ENCODE measurements at places on chromosomes 1 and 21. TPM values are rescaled to one million over a fixed set of nuclear protein-coding genes. Genes with fewer than 3 reads are reported as not detected.

The MX2 gene
- total RNA-seq = 8.2 TPM

- H3K27me3 ChIP-seq = peaks cover 37% of the 10 kb centered on the region
- no peak overlapping the region for H3K4me3 ChIP-seq
- H3K27ac ChIP-seq = no peak overlapping the region
- H3K4me1 ChIP-seq = no peaks in the 10 kb centered on the region
- no peaks in the 10 kb centered on the region for H3K36me3 ChIP-seq
These were observed 58.9 kb upstream of the LAPTM5 start for GRCh38 chr1:30816211-30817076.

GRCh38 chr1:198499588-198499987, 40.9 kb downstream of the ATP6V1G3 start:
- no peak overlapping the region for H3K4me3 ChIP-seq
- H3K36me3 ChIP-seq = peaks cover 7% of the 10 kb centered on the region
- H3K4me1 ChIP-seq = peaks cover 7% of the 10 kb centered on the region
- no peak overlapping the region for H3K27ac ChIP-seq

GRCh38 chr1:94864821-94865220, 44.7 kb downstream of the SLC44A3 start:
- no peak overlapping the region for H3K27ac ChIP-seq
- H3K36me3 ChIP-seq = no peaks in the 10 kb centered on the region
- no peak for DNase-seq
- H3K27me3 ChIP-seq = peaks cover 18% of the 10 kb centered on the region
- no peak overlapping the region for H3K4me3 ChIP-seq

The APOBEC4 gene
- not detected for total RNA-seq

- peaks cover 17% of the 10 kb centered on the region for H3K27me3 ChIP-seq
- no peak for DNase-seq
- no peaks in the 10 kb centered on the region for H3K36me3 ChIP-seq
- no peak overlapping the region for H3K4me3 ChIP-seq
- H3K4me1 ChIP-seq = no peaks in the 10 kb centered on the region
- H3K27ac ChIP-seq = no peak overlapping the region
These were observed 100.3 kb downstream of the ATG4C start for GRCh38 chr1:62884156-62884740.

The TMEM79 gene
- 9.6 TPM for total RNA-seq

The AADACL4 gene
- total RNA-seq = not detected
